ENCODE measurements at places on chromosomes 5 and 9. TPM values are rescaled to one million over a fixed set of nuclear protein-coding genes. Genes with fewer than 3 reads are reported as not detected.

DNA sequence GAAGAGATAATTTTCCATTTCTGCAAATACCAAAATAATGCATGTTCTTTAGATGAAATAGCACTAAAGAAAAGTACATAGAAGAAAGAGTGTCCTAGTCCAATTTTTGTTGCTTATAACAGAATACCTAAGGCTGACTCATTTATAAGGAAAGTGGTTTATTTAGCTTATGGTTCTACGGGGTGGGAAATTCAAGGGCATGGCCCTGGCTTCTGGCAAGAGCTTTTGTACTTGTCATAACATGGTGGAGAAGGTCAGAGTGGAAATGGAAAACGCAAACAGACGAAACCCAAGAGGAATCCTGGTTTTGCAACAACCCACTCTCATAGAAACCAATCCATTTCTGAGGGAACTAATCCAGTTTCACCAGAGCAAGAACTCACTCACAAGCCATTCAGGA, 283.7 kb downstream of the CSNK1G3 start:
- DNase-seq = no peak

FKBP15 gene
- total RNA-seq = 11.8 TPM

SLC36A3 gene
- not detected for total RNA-seq

RNF183 gene
- not detected for total RNA-seq

DNA sequence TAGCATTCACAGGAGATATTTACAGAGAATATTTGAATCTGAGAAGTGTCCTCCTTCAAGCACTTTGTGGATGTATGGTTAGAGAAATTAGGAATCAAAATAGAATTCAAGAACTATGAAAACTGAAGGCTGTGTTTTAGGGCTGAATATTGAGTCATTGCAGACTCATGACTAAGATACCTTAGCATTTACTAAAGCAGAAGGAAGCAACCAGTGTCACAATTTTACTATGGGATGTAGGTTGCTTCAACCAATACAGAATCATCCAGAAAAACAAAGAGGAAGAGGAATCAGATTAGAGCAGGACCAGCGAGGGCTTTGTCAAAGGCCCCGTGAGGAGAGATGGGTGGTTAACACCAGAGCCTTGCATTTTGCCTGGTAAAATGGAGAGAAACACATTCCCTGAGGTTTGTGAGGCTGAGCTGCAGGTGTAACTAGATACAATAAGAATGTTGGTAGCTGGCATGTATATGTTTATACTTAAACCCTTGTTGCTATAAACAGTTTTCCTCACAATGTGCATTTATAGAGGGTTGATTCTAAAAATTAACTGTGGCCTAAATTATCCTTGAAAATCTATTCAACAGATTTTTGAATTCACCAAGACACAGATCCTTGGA, 518.1 kb downstream of the AGTPBP1 start:
- DNase-seq = no peak
